Activated CD4-positive, alpha-beta T cell treated with anti-CD3 and anti-CD28 coated beads, Interleukin-10, Interleukin-2, amounts not matched to agents 100 ng/mL and 50 ng/mL, durations not matched to agents 16 hours and 8 hours (primary cell): ENCODE measurements at places on chromosomes 13 and 19.

GRCh38 chr13:75702476-75702875 lies 66.3 kb downstream of the LMO7 start:
- no peak for DNase-seq

GRCh38 chr19:43820098-43820883 lies 6.8 kb upstream of the ZNF283 start:
- peak; percentile 7 for DNase-seq

DNA sequence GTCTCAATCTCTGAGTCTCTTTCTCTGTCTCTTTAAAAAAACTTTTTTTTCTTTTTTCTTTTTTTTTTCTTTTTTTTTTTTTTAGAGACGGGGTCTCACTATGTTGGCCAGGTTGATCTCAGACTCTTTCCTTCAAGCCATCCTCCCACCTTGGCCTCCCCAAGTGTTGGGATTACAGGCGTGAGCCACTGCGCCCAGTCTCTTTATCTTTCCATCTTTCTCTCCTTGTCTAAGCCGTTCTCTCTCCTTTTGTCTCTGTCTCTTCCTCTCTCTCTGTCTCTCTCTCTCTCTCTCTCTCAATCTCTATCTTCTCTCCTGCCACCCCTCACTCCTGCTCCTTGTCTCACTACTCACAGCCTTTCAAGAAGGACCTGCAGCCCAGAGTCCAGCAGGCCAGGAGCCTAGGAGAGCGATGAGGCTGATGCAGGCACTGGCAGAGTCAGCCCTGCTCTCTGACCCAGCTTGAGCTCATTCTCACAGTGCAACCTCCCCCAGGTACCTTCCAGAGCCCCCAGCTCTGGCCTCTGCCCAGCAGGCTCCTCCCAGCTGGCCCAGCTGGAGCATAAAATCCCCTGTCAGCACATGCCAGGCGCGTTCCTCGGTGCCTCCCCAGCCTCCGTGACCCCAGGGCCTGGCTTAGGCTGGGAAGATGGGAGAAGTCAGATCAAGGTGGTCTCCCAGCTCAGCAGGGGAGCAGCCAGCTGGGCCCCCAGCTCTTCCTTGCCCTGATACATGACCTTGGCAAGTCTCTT lies at the start of gene NPHS1:
NPHS1 (minus strand) TSS at position 476 of the 752 bp plus-strand sequence. CDS start 667 bp downstream, outside the sequence.
- DNase-seq, result no peak

- DNase-seq, result no peak
Observed at GRCh38 chr19:39060171-39060570, 24.0 kb upstream of the ACP7 start.

- DNase-seq, result no peak
Observed at GRCh38 chr13:60765700-60766411, 368.8 kb downstream of the TDRD3 start.

DNA sequence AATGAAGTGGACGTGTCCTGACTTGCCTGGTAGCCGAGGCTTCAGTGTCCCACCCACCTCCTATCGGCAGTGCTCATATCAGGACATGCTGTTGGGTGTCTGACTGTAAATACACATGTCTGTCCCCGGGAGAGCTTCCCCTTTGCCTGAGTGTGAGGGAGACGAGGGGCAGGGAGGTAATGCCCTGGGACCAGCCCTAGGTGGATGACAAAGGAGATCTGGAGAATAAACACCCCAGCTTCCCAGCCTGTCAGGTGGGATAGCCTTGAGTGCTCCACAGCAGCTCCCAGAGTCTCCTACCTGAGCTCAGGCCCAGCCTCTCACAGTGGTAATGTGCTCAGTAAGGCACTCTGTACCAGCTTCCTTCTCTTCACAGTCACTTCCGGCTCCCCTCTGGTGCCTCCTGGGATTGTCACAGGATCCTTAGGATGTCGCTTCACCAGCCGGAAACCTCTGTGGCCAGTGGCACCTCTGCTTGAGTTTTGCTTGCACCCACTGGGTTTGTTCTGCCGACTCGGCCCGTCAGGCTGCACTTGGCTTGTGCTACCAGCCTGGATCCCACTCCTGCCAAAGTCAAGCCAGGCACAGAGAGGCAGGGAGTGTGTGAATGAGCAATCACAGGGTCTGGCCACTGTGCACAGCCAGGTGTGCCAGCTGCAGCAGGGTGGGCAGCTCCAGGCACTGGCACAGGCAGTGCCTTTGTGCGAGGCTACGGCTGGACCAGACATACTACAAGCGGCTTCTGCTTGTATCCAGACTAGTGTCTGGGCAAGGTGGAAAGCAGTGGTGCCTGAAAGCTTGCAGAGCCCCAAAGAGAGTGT lies 54.4 kb upstream of the RGCC start:
- DNase-seq, result no peak

GRCh38 chr19:54160854-54161253 lies 1.3 kb upstream of the LENG1 start:
- no peak for DNase-seq

GRCh38 chr13:22173610-22174009 lies 502.7 kb downstream of the FGF9 start:
- DNase-seq, result no peak

- no peak for DNase-seq
Observed at GRCh38 chr19:49864890-49865289, 2.5 kb downstream of the PNKP start.

DNA sequence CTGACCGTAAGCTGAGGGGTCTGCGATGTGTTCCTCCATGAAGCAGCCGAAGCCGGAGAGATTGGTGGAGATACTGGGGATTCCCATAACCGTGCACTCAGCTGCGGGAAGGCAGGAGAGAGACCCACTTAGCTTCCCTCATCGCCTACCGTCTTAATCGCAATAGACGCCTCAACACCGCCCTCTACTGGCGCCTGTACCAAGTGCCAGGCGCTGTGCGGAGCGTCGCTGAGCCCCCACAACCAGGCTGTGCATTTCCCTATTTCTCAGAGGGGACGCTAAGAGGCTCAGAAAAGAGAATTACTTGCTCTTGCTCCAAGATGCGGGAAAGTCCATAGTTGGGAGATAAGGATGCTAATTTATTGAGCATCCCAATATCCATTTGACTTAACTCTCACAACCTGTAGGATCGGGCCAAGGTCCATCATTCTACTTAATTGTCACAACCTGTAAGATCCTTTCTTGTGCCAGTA lies 5.8 kb downstream of the FTL start:
- DNase-seq, result peak; percentile 83

DNA sequence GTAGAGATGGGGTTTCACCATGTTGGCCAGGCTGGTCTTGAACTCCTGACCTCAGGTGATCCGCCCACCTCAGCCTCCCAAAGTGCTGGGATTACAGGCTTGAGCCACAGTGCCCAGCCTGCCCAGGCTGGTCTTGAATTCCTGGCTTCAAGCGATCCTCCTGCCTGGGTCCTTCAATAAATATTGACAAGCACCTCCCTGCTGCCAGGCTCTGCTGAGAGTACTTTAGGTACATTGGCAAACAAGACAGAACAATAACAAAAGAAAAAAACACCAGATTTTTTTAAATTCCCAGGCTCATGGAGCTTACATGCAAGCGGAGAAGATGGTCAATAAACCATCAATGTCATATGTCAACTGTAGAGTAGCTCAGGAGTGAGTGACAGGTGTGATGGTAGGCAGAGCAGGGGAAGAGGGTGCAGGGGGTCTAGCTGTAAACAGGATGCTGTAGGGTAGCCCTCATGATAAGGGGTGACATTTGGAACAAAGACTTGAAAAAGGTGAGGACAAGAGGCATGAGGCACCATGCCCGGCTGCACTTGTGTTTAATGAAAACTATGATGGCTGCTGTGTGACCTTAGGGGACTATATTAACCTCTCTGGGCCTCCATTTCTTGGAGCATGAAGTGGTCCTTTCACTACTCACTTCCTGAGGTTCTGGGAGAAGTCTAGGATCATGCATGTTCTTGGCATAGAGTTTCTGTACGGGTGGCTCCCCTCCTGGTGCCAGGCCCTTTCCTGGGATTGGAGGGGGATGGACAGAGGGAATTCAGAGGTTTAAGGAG lies 19.6 kb downstream of the SULT2B1 start:
- no peak for DNase-seq

DNA sequence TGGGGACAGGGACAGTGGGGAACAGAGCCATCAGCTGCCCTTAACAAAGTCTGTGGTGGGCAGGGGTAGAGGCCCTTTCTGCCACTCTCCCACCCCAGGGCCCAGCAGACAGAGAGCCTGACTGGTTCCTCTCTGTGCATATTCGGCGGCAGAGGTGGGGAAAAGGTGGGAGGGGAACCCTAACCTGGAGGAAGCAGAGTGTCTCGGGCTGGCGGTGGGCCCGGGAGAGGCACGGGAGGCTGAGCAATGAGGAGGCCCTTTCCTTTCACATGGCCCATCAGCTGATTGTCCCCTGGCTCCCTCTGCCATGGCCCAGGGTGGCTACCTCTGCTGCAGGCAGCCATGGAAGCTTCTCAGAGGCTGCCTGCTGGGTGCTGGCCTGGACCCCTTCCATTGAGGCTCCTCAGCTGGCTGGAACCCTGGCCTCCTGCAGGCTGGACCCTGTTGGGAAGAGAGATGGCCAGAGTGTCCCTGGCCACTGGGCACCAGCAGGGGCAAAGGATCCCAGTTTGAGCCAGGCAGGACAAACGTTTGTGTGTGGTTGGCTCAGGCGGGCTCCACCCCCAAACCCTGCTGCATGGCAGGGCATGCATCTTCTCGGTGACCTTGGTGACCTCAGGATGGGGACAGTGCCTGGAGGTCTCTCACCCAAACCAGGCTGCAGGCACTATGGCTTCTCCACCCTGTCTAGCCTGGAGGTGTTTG lies 202.8 kb upstream of the ZNF536 start:
- no peak for DNase-seq

- no peak for DNase-seq
Observed at GRCh38 chr13:73190477-73190876, 131.7 kb downstream of the KLF5 start.

DNA sequence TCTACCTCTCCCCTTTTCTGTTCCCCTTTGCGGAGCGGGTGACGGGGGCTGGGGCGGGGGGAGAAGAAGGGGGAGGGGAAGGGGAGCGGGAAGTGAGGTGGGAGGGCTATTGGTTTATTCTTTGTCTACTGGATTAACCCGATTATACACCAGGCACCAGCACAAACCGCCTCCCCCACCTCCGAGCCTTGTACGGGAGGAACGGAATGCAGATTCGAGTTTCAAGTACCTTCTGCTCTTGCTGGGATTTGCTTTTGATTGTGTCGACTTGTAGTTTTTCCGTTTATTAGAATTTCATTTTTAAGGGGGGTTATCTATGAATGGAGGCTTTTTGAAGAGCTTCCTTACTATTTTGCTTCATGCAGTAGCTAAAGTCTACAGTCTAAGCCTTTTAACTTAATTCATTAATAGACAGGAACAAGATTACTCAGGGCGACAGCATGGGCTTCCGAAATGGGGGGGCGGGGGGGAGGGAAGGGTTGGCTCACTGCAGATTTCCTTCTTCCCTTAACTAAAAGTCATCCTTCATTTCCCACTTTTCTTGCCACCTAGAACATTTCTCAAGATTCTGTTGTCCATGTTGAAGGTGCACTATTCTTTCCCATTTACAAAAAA lies 937 bp upstream of the SPRY2 start:
- DNase-seq, result no peak

DNA sequence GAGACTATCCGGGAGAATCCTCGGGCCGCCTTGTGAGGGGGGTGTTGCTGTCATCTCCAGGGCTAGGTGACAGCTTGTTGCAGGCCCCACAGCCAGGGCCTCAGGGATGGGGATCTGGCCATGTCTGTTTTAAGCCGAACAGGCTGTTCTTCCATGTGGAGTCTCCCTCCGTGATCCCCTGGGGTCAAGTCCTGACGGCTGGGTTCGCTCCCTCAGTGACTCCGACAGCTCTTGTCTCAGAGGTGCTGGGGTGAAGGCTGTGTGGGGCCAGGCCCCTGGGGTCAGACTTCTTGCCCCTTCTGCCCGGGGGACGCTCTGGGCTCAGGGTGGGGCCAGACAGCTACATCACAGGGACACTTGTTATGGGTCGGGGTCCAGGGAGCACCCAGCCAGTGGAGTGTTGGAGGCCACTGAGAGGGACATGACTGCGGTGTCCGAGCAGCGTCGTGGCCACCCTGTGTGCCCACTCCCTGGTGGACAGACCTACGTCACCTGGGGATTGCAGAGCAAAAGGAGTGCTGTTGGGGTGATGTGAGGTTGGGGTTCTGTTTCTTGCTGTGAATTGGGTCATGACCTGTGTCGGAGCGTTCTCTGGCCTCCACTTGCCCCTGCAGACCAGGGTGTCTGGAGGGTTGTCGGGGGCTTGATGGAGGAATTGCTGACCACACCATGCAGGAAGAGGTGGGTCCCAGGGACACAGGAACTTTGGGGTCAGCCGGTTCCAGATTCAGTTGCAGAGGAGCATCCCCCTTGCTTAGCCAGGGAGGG lies 21.5 kb downstream of the EPN1 start:
- DNase-seq, result no peak

- no peak for DNase-seq
Observed at GRCh38 chr13:41765020-41765419, 195.9 kb downstream of the VWA8 start.

- DNase-seq, result no peak
Observed at GRCh38 chr19:30319876-30320275, 52.3 kb upstream of the ZNF536 start.

GRCh38 chr13:44470638-44471562 lies 97.3 kb downstream of the SERP2 start:
- peak; percentile 8 for DNase-seq

DNA sequence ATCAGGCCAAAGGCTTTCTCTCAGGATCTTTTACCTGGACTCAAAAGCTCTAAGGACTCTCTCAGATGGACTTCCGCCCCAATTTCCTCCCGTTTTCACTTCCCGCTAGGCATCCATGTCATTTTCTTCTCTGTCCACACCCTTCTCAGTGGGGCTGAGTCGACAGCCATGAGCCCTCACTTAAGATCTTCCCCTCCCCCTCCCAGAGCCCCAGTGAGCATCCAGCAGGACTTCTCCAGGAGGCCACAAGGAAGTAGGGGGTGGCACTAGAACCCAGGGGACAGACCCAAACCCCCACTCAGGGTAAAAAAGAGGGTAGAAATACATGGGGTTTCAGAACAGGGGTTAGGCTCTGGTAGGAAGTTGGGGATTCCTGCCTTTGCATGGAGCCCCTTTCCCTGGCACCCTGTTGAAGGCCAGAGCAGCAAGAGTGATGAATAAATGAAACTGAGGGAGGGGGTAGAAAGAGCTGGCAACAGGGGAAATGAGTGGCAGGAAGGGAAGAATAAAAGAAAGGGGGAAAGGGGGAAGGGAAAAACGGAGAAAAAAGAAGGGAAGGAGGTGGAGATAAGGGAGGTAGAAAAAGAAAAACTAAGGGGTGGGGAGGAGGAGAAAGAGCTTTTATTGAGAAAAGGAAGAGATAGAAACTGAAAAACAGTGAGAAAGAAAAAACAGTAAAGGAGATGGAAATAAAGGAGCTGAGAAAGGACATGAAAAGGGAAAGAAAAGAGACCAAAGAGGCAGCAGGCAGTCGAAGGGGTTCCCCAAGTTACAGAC lies 42.3 kb downstream of the DEDD2 start:
- DNase-seq, result no peak

- no peak for DNase-seq
Observed at GRCh38 chr13:111853721-111854120, 213.2 kb upstream of the SOX1 start.

- no peak for DNase-seq
Observed at GRCh38 chr19:1610579-1610978, 5.3 kb upstream of the UQCR11 start.

DNA sequence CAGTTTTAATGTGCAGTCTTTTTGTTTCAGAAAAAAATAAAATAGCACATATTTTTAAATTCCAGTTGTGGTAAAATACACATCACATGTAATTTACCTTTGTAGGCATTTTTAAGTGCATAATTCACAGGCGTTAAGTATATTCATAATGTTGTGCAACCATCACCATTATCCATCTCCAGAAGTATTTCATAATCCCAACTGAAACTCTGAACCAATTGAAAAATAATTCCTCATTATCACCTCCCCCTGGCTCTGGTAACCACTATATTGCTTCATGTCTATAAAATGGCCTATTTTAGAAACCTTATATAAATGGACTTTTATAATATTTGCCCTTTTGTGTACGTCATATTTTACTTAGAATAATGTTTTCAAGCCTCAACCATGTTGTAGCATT lies 756.5 kb upstream of the KLHL1 start:
- DNase-seq, result no peak
